ENCODE measurements at places on chromosomes 11 and 22.
A peak's percentile ranks its signal among the peaks of the same experiment; 100 is the strongest.

DNA sequence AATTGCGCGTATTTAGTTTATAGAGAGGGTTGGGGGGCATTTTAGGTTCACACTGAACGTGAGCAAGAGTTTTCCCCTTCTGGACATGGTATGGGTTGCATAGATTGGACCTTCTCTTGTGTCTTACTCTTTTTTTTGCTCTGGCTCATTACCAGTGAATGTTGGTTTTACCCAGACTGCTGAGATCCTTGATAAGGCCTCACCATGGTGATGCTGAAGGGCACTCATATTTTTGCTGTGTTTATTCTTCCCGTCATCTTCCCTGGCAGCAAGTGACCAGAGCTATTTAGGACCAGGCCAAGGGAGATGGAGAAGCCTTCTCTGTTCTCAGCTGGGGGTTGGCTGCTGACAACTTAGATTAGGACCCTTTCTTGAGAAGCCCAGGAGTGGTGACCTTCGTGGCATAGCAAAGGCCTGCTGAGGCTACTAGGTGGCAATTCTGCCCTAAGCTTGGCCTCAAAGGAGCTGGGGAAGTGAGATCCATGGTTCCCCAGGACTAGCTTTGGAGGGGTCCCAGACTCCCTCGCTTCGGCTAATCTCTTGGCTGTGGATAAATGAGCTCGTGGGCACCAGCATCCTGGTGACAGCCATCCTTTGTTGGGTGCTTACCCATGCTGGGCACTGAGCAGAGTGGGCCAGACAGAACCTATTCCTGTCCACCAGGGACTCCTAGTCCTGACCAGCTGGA lies 47.3 kb downstream of the GRIK4 start:
- DNase-seq, result no peak

- DNase-seq, result no peak
These were observed 506.1 kb downstream of the BRD1 start for GRCh38 chr22:49321477-49322055.

DNA sequence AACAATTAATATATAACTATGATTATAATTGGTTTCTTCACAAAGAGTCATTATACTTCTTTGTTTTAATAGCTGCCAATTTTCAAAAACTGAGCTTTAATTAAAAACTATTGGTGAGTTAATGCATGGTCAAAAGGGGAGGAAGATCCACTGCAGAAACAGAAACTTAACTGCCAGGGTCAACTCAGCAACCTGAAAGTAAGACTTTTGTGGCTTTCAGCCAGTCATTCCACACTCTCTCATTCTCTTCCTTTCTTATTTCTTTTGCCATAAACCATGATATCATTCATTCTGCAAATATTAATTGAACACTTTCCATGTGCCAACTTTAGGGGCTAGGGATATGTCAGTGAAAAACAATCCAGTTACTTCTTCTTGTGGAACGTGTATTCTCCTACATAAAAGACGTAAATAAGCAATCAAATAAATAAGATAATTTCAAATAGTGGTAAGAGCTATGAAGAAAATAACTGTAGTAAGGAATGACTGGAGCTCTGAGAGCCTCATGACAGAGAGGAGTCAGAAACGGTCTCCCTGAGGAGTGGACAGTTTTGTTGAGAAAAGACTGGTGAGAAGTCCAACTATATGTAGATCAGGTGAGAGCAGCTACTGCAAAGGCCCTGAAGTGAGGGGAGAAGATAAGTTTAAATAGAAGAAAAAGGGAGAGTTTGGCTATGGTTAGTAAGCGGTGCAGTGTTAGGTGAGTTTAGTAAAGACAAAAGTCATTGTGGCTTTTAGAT lies 130.5 kb downstream of the GRIA4 start:
- no peak for DNase-seq

DNA sequence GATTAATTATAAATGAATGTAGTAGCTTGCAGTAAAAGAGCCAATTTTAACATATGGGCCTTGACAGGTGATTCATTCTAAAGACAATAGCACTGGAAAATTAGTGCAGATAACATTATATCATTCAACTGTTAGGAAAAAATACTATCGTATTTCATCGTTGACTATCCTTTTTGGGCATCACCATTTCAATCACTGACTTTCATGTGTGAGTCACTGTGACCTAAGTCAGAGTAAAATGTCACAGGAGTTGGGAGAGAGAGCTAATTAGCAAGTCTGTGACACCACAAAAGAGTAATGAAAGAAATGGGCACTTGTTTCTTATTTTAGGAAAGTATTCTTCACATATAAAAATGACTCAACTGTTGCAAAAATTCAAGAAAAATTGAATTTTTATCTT lies 253.8 kb upstream of the CNTN5 start:
- DNase-seq, result no peak

DNA sequence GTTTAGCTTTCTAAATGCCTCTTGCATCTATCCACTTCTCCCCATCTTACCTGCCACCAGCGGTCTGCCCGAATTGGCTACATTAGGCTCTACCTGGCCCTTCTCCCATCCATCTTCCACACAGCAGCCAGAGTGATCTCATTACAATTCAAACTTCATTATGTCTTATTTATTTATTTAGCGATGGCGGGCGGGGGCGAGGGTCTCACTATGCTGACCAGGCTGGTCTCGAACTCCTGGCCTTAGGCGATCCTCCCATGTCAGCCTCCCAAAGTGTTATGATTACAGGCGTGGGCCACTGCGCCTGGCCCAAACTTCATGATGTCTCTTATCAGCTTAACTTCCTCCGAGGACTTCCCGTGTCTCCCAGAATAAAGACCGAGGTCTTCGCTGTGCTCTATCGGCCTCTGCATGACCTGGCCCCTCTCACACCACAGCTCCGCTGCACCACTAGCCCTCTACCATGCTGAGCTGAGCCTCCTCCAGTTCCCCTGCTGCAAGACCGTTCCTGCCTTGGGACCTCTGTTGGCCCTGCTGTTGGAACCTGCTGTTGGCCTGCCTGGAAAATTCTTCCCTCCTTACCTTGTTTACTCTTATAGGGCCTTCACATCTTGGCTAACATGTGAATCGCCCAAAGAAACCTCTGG lies 870 bp upstream of the CTTN start:
- DNase-seq, result no peak

- DNase-seq, result no peak
These were observed 26.1 kb downstream of the TMEM184B start for GRCh38 chr22:38246692-38247091.

GRCh38 chr22:48740731-48741405 lies 1086.8 kb downstream of the BRD1 start:
- no peak for DNase-seq

DNA sequence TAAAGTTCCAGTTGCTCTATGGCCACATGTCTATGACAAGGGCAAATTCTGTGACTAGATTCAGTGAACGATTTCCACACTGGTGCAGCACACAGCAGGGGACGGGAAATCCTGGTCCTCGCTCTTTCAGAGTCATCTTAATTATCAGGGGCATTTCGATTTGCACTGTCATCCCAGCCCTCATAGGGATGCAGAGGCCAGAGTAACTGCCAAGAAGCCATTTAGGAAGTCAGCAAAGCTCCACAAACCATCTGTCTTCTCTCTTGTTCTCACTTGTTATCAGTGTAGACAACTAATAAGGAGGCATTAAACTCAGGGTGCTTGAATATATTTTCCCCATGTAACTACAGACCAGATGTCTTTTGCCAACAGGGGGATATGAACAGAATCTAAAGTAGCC lies 151.7 kb downstream of the STK33 start:
- no peak for DNase-seq

- no peak for DNase-seq
These were observed 9.6 kb downstream of the CERK start for GRCh38 chr22:46728470-46728869.

DNA sequence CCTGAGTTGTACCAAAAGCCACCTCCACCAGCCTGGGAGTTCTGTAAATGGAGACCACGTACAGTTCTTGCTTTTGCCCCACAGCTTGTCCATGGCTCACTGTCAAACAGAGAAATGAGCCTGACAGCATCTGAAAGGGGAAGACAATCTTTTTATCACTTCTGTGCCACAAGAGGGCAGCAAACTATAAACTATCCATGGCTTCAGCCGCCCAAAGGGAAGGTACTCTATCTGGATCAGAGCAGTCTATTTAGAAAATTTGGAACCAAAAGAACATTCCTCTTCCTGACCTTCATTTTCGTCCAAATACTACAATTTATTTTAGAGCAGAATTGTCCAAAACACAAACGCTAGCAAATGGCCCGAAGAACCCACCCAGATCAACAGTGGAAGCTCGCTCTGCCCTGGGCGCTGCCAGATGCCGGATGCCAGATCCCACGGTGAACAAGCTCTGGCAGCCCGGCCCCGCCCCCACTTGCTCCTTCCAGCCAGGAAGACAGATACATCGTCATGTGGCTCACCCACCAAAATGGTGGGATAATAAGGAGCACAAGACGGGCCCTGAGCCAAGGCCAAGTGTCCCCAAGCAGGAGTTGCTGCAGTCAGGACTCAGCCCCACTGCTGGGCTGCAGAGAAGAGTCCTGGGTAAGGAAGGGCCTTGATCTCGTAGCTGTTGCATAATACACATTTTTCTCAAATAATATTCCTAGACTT lies 23.9 kb upstream of the SCGB1A1 start:
- peak; percentile 43 for DNase-seq

- no peak for DNase-seq
These were observed 56.4 kb downstream of the SNX19 start for GRCh38 chr11:130859886-130860285.

DNA sequence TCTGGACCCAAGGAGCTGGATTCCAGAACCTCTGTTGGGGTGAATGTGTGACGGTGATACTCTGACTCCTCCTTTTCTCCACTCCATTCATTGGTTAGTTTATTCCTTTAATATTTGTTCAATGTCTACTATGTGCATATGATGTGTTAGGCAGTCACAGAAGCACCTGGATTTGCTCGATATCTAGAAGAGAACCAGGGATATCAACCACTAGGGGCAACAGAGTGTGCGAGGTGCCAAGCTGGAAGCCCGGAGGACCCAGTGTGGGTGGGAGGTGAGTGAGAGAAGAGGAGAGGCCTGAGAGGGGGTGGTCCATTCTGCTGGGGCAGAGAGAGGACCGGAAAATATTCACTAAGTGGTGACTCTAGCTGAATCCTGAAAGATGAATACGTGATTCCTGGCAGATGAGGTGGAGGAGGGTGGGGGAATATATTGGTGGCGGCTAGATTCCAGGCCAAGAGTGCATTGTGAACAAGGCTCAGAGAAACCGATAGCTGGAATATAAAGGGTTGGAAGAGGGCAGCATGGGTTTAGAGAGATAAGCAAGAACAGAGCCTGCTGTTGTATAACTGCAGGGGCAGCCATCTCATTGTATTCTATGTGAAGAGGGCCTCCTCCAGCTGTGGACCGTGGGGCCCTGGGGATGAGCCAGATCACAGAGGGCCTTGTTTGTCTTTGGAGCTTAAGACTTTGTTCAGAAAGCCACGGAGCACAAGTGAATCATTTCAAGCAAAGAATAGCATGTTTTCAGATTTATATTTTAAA lies 6.9 kb upstream of the TIMP3 start:
- no peak for DNase-seq

- no peak for DNase-seq
These were observed 1217.9 kb downstream of the LRRC4C start for GRCh38 chr11:40241524-40242051.

Data from effector memory CD8-positive, alpha-beta T cell (primary cell).